ENCODE measurements at places on chromosomes 6 and 20. TPM values are rescaled to one million over a fixed set of nuclear protein-coding genes. Genes with fewer than 3 reads are reported as not detected.

The DDO gene
- 1.1 TPM for total RNA-seq

The EDN3 gene
- total RNA-seq, result not detected

The HAO1 gene
- total RNA-seq, result not detected

The SNAP91 gene
- not detected for total RNA-seq

The CCM2L gene
- 9.1 TPM for total RNA-seq

The KHDC1L gene
- total RNA-seq, result not detected

The MAFB gene
- 0.65 TPM for total RNA-seq

The MCCD1 gene
- not detected for total RNA-seq

The MYL9 gene
- 1.7 TPM for total RNA-seq

The DLL1 gene
- total RNA-seq, result 1.7 TPM

The SRMS gene
- total RNA-seq, result not detected

The FILIP1 gene
- 16.2 TPM for total RNA-seq

The RSPH4A gene
- under 0.01 TPM for total RNA-seq

The PRR18 gene
- not detected for total RNA-seq

The ARMC2 gene
- 0.65 TPM for total RNA-seq

The SYCP2L gene
- not detected for total RNA-seq

The CAGE1 gene
- total RNA-seq, result 0.15 TPM

The BPIFB2 gene
- not detected for total RNA-seq

The TBXT gene
- total RNA-seq, result not detected

The WFDC8 gene
- not detected for total RNA-seq

The FAM184A gene
- total RNA-seq, result under 0.01 TPM

The SIRT5 gene
- total RNA-seq, result 11.1 TPM

The CLDN20 gene
- total RNA-seq, result not detected

The WFDC10B gene
- not detected for total RNA-seq

The MUC22 gene
- not detected for total RNA-seq

The LIN28B gene
- under 0.01 TPM for total RNA-seq

The CST5 gene
- not detected for total RNA-seq

The SOX4 gene
- total RNA-seq, result 65.6 TPM

The PTCRA gene
- not detected for total RNA-seq

The MTFR2 gene
- total RNA-seq, result 3.6 TPM

The SEL1L2 gene
- not detected for total RNA-seq

The ELOVL2 gene
- total RNA-seq, result not detected

The ZBP1 gene
- total RNA-seq, result not detected

The RAET1L gene
- not detected for total RNA-seq

The PKIG gene
- 194 TPM for total RNA-seq

The ANGPT4 gene
- not detected for total RNA-seq

The ANKEF1 gene
- 1.2 TPM for total RNA-seq

The MOG gene
- not detected for total RNA-seq

The SAPCD1 gene
- total RNA-seq, result not detected

The BHLHE23 gene
- not detected for total RNA-seq

The ERVFRD-1 gene
- not detected for total RNA-seq

The SLX4IP gene
- total RNA-seq, result 4.3 TPM

The C6orf132 gene
- not detected for total RNA-seq

The NHLRC1 gene
- total RNA-seq, result 2.6 TPM

The ECI2 gene
- 151 TPM for total RNA-seq

The LST1 gene
- not detected for total RNA-seq

The PACSIN1 gene
- not detected for total RNA-seq

The POM121L2 gene
- total RNA-seq, result not detected

The PRSS35 gene
- not detected for total RNA-seq

The DCDC2 gene
- total RNA-seq, result 0.15 TPM

The PROKR2 gene
- under 0.01 TPM for total RNA-seq

The MICB gene
- 23.4 TPM for total RNA-seq

The LINC00237 gene
- not detected for total RNA-seq

The POU3F2 gene
- not detected for total RNA-seq

Measured in epithelial cell of umbilical artery (primary cell).